LNCaP clone FGC (cell line): ENCODE measurements at places on chromosomes 2 and 18.

DNA sequence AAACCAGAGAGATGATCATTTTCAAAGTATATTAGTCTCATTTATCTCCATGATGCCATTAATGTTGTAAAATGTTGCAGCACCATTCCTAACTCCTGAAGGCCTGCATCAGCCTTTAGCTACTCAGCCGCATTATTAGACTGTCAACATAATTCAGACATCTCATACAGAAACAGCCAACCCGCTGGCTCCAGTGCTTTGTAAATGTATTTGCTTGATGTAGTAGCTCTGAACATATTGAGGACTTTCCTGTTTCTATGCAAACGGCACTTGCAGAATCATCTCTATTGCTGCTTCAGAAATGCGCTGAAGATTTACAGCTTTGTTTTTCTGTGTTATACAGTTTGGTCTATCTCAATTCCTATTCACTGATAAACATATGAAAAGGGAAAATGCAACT is 372.2 kb downstream of the DSEL start:
- DNase-seq: no peak

GRCh38 chr2:158042245-158042644 is 59.4 kb upstream of the UPP2 start:
- DNase-seq: no peak

- no peak for DNase-seq
These were observed 707.0 kb upstream of the ZEB2 start for GRCh38 chr2:145226901-145227300.

DNA sequence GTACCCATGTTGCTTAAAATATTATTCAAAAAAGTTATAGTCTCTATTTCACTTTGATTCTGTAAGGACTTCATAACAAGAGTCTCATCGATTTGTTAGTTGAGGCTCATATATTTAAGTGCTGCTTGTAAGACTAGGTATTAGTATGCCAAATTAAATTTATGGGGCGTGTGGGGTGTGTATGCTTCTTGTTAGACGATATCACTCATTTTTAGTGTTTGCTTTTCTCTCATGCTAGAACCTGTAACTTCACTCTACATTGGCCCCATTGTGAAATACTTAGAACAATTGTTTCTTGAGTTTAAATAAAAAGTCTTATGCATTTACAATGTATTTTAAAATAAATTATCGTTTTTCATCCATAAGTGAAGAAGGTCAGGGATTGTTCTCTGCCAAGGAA is 63.6 kb downstream of the CTNNA2 start:
- DNase-seq: no peak

DNA sequence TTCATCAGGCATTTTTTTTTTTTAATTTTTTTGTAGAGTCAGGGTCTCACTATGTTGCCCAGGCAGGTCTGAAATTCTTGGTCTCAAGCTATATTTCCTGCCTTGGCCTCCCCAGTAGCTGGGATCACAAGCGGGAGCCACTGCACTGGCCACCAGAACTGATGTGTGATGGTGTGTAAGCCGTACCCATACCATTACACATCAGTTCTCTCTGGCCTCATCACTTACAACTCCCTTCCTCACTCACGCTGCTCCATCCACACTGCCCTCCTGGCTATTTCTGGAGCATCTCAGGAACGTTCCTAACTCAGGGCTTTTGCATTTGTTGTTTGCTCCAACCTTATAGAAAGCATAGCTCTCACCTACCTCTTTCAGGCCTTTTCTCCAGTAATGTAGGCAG is 834.5 kb upstream of the ID2 start:
- DNase-seq: no peak
